ENCODE measurements at places on chromosomes 2 and 18. TPM values are rescaled to one million over a fixed set of nuclear protein-coding genes. Genes with fewer than 3 reads are reported as not detected.

IMPACT gene
- total RNA-seq, result 17.8 TPM

SNORC gene
- 0.24 TPM for total RNA-seq

G6PC2 gene
- not detected for total RNA-seq

DDX1 gene
- 60.0 TPM for total RNA-seq

GALNT13 gene
- total RNA-seq, result 0.38 TPM

CD302 gene
- total RNA-seq, result 81.2 TPM

SLC4A5 gene
- 1.2 TPM for total RNA-seq

IL36B gene
- not detected for total RNA-seq

GAL3ST2 gene
- not detected for total RNA-seq

SF3B6 gene
- 80.8 TPM for total RNA-seq

MC5R gene
- not detected for total RNA-seq

UPP2 gene
- not detected for total RNA-seq

KATNAL2 gene
- total RNA-seq, result 7.8 TPM

ADCY3 gene
- 74.5 TPM for total RNA-seq

PLGLB1 gene
- 4.5 TPM for total RNA-seq

ALPG gene
- not detected for total RNA-seq

FLACC1 gene
- 3.2 TPM for total RNA-seq

CHCHD5 gene
- 12.6 TPM for total RNA-seq

GCKR gene
- total RNA-seq, result 1.1 TPM

SPC25 gene
- total RNA-seq, result not detected

OSR1 gene
- total RNA-seq, result 39.9 TPM

MARCHF4 gene
- total RNA-seq, result not detected

LIPG gene
- total RNA-seq, result 1.2 TPM

UGT1A8 gene
- not detected for total RNA-seq

ERFE gene
- total RNA-seq, result 1.9 TPM

CMPK2 gene
- 2.9 TPM for total RNA-seq

GPR35 gene
- 1.3 TPM for total RNA-seq

TNFRSF11A gene
- total RNA-seq, result 4.6 TPM

CYP27C1 gene
- total RNA-seq, result 0.37 TPM

UGT1A4 gene
- total RNA-seq, result not detected

PROM2 gene
- 1.3 TPM for total RNA-seq

TCF4 gene
- 381 TPM for total RNA-seq

IL37 gene
- not detected for total RNA-seq

HOXD8 gene
- 3.7 TPM for total RNA-seq

CHRND gene
- not detected for total RNA-seq

TRAPPC12 gene
- total RNA-seq, result 92.1 TPM

TFCP2L1 gene
- 3.8 TPM for total RNA-seq

CENPA gene
- total RNA-seq, result 0.46 TPM

ESPNL gene
- total RNA-seq, result 0.47 TPM

LRPPRC gene
- total RNA-seq, result 87.4 TPM

PSMA8 gene
- total RNA-seq, result not detected

CXCR1 gene
- 0.36 TPM for total RNA-seq

KLHL30 gene
- total RNA-seq, result 0.28 TPM

TRABD2A gene
- 5.4 TPM for total RNA-seq

GALNT14 gene
- total RNA-seq, result 2.5 TPM

TUBA3D gene
- total RNA-seq, result not detected

LHCGR gene
- total RNA-seq, result 0.96 TPM

RPE gene
- 48.1 TPM for total RNA-seq

SPATA3 gene
- total RNA-seq, result not detected

TMEM237 gene
- 13.5 TPM for total RNA-seq

Data from omental fat pad (tissue), 4 donors.